ENCODE measurements at places on chromosomes 12 and 14.

- DNase-seq: no peak
These were observed 59.9 kb upstream of the CCDC60 start for GRCh38 chr12:119274636-119275065.

- no peak for DNase-seq
These were observed 15.6 kb downstream of the TSPAN9 start for GRCh38 chr12:3092764-3093163.

DNA sequence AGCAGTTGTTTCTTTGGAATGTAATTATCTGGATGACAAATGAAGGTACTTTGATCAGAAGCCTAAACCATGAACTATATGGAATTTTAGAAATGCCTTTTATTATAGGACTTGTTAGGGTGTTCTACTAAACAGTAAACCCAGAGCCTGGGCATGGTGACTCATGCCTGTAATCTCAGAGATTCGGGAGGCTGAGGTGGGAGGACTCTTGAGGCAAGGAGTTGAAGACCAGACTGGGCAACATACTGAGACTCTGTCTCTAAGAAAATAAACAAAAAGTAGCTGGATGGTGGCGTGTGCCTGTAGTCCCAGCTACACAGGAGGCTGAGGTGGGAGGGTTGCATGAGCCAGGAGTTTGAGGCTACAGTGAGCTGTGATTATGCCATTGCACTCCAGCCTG is 23.9 kb downstream of the PALS1 start:
- DNase-seq: no peak

DNA sequence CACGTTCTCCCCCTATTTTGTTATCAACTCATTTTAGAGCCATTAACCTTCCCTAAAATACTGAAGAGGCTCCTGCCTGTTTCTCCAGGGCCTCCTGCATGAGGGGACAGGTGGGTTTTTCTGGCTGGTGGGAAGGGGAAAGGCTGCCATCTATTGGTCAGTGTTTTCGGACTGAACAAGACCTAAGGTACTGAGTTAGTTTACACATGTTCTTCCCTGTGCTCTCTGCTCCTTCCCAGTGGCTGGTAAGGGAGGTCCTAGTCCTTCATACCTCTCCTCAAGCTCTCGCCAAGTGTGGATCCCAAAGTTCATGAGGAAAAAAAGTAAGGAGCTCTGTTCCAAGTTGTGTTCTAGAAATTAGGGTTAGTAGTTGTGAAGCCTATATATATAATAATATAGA is 357.5 kb downstream of the FSCB start:
- no peak for DNase-seq

GRCh38 chr14:84523746-84524145 is 1006.2 kb upstream of the FLRT2 start:
- no peak for DNase-seq

- DNase-seq: peak; percentile 16
These were observed 1.9 kb downstream of the RNASE7 start for GRCh38 chr14:21043974-21044618.

GRCh38 chr12:4133636-4134447 is 139.7 kb upstream of the CCND2 start:
- no peak for DNase-seq

DNA sequence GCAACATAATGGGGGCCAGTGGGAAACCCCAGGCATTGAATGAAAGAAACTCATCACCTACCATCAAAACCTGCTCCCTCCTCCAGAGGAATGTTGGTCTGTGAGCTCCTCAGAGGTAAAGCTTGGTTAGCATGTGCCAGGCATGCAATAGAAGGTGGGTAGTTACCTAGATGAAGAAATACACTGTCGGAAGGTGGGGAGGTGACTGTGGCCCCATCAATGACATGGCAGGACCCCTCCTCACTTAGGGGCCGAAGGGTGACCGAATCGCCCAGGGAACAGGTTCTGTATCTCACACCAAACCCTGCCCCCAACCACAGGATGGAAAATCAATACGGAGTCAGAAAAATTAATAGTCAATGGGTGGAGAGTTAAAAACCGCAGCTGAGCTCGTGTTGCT is 135.6 kb downstream of the BCL11B start:
- no peak for DNase-seq

GRCh38 chr14:96626121-96626768 is 124.1 kb downstream of the PAPOLA start:
- DNase-seq: no peak

DNA sequence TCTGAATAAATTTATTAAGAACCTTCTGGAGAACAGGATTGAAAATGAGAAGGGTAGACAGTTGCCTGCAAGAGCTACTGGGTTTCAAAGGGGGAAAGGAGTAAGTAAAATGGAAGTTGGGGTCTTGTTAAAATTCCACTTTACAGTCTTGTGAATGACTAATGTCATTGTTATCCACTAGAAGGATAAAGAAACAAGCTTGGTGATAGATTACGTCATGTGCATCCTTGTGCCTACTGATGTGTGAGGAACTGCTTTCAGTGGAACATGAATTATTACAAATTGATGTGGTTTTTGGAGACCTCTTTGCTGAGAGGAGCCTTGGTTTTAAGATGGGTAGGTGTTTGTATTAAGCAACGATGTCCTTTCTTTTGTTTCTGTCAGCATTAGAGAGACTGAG is 272.5 kb upstream of the PRICKLE1 start:
- DNase-seq: no peak

- no peak for DNase-seq
These were observed 99.7 kb upstream of the EGLN3 start for GRCh38 chr14:34050606-34051005.

GRCh38 chr12:51784688-51785087 is 63.8 kb downstream of the FIGNL2 start:
- no peak for DNase-seq

DNA sequence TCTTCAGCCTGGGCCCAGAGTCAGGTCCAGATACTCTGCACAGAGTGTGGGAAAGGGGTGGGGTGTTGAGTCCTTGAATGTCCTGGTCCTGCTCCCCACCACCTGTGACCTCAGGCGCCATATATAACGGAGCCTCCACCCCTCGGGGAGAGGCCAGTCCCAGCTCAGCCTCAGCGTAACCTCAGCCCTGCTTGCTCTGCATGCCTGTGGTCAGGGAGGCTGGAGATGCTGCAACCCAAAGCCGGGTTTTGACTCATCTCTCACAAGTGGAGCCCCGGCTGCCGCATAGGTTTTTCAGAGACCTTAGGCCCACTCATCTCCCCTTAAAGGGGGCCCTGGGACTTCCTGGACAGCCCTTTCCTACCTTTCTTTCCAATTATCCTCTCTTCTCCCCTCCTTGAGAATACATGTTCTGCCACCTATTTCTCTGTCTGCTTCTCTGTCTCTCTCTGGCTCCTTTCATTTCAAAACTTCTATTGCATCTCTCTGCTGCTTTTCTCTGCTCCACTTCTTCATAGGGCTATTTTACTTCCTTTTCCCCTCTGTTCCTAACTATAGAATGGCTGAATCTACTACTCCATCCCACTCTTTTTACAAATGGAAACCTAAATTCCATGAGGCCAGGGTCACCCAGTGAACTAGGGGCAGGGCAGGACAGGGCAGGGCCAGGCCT is 1.2 kb downstream of the ITGB7 start:
- DNase-seq: peak; percentile 41

DNA sequence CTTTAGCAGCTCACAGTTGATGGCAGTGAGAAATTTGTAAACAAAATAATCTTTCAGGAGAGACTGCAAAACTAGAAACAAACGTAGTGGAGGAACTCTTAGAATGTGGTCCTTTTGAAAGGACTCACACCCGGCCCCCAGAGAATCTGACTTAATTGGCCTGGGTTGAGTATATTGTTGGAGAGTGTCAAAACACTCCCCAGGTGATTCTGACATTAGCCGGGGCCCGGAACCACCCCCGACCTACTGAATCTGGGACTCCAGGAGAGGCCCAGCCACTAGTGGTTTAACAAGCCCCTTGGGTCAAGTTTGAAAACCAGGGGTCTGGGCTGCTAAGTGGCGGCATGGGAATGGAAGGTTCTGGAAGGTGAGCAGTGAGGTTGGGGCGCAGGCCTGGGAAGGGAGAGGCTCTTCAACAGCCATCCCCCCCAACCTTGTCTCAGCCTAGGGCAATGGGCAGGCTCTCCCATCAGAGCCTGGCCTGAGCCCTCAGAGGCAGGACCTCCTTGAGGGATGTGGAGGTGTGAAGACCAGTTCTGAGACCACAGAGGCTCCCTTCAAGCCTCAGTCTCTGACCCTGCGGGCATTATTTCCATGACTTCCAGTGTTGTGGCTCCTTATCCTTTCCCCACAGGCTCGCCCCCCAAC is 1.1 kb upstream of the ELK3 start:
- no peak for DNase-seq

GRCh38 chr14:83425706-83426105 is 1892.1 kb upstream of the SEL1L start:
- no peak for DNase-seq

GRCh38 chr14:102819176-102819628 is 42.0 kb downstream of the TRAF3 start:
- peak; percentile 26 for DNase-seq

DNA sequence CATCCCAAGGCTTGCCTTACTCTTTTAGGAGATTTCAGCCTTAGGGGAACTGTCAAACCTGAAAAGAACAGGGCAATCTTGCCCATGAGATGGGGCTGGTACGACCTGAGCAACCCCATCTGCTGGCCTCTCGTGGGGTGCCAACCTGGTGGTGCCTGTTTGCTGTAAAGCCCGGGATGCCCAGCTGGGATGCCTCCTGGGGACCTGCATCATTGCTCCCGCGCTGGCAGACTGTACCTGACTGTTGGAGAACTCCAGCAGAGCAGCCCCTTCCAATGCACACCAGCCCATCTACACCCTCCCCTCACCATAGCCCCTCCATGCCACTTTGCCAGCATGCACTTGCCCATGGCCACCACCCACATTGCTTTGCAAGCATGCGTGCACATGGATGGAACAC is 335.7 kb downstream of the RPS29 start:
- no peak for DNase-seq

DNA sequence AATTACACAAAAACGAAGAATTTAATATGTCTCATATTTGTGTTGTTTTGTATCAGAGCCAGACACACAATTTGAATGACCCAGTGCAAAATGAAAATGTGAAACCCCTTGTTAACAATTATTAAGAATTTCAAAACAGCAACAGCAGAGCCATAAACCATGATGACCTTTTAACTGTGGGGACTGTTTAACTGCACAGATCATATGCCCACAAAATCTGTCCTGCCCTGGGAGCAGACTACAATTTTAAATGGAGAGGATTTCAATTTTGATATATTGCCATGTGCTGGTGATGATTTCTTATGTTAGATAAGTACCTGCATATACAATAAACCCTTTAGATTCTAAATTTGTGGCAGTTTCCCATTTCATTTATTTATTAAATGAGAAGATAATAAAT is 455.5 kb upstream of the MGAT4C start:
- no peak for DNase-seq

GRCh38 chr14:58395812-58396788 is at the start of gene TOMM20L:
TSS of gene TOMM20L (plus strand) at chr14:58395930. CDS start at chr14:58395958, 28 bp downstream.
- DNase-seq: peak; percentile 64

- DNase-seq: no peak
These were observed 14.3 kb upstream of the GTF2A1 start for GRCh38 chr14:81235096-81235495.

GRCh38 chr12:14635776-14636175 is 60.6 kb downstream of the GUCY2C start:
- no peak for DNase-seq

DNA sequence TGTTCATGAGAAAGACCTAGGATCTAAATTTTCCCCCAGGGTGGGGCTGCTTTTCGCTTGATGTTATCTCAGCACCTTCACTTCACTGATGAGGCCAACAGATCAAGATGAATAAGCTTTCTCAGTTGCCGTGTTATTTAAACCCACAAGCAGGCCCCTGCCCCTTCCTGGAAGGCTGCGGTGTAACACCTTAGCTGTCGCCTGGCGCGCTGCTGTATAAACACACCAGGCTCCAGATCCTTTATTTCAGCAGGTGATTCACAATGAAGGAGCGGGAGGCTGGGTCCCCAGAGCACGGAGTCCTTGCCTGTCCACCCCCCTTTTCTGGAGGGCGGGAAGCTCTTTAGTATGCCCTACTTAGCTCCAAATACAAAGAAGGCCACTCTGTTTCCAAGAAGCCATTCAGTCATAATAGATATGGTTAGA is 515.4 kb downstream of the FUT8 start:
- peak; percentile 69 for DNase-seq

GRCh38 chr14:54314365-54315104 is 82.3 kb upstream of the CDKN3 start:
- no peak for DNase-seq

GRCh38 chr12:4416276-4416675 is 29.3 kb downstream of the FGF6 start:
- DNase-seq: no peak

GRCh38 chr12:6950811-6951540 is at the start of gene PTPN6:
TSS of gene PTPN6 (plus strand) at chr12:6951356. CDS start at chr12:6951513, 157 bp downstream.
- peak; percentile 47 for DNase-seq

DNA sequence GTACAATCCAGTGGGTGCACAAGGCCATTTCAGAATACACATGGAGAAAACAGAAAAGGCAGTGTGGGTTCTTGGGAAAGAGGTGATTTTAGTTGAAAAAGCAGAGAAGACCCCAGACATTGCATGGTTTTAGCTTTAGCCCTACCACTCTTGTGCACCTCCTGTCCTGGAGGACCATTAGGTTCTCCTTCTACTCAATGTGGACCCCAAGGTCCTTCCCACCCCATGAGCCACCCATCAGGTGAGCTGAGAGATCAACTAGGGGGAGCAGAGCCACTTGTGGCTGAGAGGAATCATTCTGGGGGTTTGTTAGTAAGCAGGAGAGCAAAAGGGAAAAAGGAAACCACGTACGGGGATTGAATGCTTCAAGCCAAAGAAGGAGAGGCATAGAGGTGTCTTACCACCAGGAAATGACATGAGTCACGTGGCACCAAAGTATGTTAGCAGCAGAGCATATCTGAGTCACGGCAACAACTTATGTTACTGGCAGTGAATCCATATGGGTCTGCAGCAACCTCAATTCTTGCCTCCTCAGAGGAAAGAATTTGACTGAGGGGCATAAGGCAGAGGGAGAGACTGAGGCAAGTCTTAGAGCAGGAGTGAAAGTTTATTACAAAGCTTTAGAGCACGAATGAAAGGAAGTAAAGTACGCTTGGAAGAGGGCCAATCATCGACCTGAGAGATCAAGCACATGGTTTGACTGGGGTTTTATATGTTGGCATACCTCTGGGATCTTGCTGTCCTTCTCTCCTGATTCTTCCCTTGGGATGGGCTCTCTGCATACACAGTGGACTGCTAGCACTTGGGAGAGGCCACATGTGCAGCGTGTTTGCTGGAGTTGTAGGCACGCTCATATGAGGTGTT is 73.9 kb downstream of the HSD17B6 start:
- DNase-seq: peak; percentile 12
